ENCODE measurements at places on chromosomes 4 and X.

DNA sequence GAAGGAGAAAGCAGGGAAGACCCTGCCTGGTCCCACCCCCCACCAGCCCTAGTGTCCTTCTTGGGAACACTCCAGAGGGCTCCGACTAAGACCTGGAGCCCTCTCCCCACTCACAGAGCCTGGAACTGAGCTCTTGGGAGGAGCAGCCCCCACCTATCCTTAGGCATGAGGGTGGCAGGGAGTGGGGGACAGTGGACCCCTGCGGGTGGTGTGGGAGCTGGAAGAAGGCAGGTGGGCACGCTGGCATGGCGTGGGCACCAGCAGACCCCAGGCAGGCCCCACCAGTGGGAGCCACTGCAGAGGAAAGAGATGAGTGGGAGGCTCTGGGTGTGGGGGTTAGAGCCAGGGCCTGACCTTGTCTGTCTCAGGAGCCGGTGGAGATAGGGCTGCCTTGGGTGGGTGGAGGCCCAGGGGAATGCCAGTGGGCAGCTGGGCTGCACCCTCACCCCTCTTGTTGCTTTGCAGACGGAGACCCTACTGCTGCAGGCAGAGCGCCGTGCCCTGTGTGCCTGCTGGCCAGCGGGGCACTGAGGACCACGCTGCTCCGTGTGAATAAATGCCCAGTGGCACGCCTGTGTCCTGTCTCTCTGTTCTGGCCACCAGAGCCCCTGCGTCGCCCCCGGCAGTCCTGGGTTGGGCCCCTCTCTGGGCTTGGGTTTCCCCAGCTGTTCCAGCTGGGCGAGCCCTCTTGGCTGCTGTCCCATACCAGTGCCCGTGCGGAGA is 15.6 kb upstream of the NAT8L start:
- DNase-seq, result no peak

DNA sequence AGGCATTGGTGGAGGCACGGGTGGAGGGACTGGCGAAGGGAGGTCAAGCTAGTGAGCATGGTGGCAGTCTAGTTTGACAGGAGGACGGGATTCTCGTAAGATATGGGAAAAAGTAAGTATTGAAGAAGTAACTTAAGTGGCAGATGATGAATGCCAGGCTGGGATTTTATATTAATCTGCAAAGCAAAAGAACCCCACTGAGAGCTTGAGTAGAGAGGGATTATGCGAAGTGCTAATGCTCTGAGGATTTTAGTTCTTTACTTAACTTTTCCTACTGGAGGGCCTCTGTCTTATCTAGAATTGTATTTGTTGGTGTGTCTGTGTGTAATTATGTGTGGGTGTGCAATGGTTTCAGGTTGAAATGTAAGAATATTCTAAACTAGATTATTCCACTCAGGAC is 327.9 kb downstream of the FAT4 start:
- no peak for DNase-seq

GRCh38 chrX:17566740-17567139 is 170.6 kb upstream of the SCML1 start:
- DNase-seq, result no peak

DNA sequence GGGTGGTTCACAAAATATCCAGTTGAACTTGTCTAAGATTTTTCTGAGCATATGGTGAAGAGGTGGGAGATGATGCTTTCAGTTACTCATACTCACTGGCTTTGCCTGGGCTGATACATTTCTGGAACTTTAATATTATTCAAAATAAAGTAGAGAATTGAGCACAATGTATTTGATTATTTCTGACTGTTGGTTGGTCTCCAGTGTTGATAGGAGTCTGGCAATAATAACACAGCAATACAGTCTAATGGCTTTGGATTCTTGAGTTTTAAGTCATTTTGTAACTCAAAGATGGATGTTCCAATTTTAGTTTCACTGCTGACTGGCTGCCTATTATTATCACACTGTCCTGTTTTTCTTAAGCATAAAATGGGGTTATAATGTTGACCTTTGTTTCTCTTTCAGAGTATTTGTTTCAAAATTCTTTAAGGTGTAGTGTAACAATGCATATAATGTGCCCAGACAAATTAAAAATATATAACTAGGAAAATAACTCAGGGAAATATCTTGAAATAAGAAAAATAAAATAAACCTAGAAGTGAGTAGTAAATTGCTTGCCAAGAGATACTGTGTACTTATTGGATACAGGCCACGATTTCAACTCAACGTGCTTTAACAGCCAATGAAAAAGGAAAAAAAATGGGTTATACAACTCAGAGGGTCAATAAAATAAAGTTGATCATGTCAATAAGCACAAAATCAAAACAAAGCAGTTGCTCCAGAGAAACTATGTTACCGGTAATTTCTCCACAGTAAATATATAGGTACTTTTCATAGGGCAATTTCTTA is 99.0 kb downstream of the ARSJ start:
- DNase-seq, result no peak

DNA sequence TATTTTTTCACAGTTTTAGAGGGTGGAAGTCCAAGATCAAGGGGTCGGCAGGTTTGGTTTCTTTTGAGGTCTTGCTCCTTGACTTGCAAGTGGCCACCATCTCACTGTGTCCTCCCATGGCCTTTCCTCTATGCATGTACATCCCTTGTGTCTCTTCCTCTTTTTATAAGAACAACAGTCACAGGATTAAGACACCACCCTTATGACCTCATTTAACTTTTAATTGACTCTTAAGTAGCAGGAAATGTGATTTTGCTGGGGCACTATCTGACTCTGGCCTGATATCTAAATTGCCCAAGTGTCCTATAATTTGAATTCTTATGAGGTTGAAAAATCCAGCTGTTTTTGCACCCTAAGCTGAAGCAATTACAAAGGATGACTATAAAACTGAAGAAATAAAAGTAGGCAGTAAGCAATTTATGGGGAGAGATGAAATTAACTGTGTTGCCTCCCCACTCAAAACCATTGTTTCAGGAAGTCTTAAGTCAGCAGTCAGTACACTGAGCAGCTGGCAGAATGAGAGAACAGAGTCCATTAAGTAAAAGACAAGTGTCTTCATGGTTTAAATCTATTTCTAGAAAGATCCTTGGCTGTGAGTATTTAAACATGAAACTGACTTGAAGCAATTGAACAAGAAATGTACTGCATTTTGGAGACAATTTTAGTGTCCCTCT is 601.3 kb downstream of the SPRY1 start:
- no peak for DNase-seq

DNA sequence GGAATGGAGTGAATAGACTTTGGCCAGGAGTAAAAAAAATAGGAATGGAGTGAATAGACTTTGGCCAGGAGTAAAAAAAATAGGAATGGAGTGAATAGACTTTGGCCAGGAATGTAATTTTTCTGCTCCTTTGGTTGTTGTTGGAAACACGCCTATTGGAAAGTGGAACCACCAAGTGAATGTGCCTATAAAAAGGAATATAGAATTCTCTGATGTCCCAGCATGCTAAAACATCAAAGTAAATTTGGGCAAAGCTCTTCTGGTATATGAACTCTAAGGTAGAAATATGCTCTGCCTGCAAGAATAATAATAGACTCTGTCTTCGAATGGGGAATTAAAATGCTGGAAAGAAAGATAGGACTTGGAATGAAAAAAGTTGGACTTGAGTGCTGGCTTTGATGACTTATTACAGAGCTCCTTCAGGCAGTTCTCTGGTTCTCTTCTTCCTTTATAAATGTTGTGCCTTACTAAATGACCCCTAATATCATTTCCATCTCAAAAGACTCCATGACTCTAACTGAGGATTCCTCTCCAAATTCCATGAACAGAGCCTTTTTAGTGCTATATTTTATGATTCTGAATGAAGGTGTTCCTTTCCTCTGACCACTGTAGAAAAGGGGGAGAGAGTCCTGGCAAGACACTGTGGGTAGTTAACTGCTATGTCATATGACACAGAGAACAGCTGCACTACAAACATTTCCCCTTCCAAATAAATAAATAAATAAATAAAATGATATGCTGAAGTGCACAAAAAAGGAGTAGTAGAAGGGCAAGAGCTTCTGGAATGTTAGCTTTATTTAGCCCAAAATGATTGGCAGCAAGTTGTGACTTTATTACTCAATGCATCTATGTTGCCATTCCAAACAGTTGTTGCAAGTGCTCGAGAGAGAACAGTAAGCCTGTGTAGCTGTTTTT is 13.5 kb upstream of the GBA3 start:
- no peak for DNase-seq

- DNase-seq, result no peak
Observed at GRCh38 chr4:76275486-76276124, 24.1 kb downstream of the FAM47E start.

- DNase-seq, result no peak
Observed at GRCh38 chrX:130385520-130385919, at the start of gene GPR119. Gene GPR119, minus strand, starts transcription at chrX:130385674. Its CDS starts 227 bp downstream, at chrX:130385447.

DNA sequence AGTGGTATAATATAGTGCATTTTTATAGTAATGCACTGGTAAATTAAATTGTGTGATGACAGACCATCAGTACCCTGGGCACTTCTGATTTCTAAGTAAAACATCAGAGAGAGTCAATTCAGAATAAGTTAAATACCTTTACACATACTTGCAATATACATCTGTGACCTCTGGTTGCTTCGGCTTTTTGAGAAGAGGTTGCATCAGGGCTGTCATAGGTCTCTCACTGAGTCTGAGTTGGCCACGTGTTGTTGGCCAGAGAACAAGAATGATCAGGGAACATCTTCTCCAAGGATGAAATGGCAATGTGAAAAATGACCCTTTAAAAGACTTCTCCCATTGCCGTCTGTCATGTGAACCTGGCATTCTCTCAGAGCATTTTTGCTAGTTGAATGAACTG is 36.9 kb upstream of the PUDP start:
- no peak for DNase-seq

- DNase-seq, result no peak
Observed at GRCh38 chrX:149467461-149467860, 37.6 kb downstream of the IDS start.

DNA sequence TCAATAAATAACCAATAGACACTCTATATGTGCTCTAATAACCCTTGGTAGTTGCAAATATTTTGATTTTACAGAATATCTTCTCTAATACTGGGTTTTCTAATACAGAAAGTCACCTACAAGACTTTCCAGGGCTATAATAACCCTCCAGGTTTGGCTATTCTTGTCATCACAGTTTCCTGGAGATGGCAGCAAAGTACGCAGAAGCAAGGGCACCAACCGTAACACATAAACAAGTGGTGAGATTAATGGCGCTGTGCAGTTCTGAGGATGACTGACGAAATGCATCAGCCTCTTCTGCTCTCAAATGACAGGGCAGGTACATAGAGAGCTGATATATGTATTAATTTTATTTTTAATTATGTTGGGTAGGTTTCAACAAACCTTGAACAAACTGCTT is 122.4 kb downstream of the C4orf33 start:
- DNase-seq, result no peak

GRCh38 chr4:129455482-129455881 is 359.5 kb downstream of the C4orf33 start:
- DNase-seq, result no peak

DNA sequence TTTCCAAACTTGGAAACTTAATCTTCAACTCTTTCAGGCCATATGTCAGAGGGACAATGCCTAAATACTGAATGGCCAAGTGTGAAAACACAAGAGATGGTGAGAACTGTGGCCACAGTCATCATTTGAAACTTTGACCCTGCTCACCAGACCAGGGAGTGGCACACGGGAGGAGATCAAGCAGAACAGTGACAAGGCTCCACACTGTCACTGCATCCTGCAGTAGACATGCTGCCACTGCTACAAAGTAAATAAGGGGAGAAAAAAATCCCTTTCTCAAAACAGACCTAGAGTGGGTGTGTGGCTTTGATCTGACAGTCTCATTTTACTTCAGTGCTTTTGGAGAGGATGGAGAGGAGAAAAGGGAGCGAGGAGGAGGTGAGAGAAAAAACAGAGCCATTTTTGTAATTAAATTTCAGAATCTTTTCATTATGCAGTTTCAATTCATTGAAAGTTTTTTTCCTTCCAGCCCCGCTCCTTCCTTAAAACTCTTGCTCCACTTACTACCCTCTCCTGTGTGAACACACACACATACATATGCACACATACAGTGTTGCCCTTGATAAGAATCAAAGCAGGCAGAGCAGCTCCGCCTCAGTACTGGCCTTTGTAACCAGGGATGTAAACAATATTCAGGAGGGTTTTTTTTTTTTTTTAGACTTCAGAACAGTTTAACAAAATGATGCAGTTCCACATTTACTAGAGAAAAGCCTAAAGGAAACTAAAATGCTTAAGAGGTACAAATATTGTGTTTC is 34.4 kb downstream of the NEXMIF start:
- no peak for DNase-seq

DNA sequence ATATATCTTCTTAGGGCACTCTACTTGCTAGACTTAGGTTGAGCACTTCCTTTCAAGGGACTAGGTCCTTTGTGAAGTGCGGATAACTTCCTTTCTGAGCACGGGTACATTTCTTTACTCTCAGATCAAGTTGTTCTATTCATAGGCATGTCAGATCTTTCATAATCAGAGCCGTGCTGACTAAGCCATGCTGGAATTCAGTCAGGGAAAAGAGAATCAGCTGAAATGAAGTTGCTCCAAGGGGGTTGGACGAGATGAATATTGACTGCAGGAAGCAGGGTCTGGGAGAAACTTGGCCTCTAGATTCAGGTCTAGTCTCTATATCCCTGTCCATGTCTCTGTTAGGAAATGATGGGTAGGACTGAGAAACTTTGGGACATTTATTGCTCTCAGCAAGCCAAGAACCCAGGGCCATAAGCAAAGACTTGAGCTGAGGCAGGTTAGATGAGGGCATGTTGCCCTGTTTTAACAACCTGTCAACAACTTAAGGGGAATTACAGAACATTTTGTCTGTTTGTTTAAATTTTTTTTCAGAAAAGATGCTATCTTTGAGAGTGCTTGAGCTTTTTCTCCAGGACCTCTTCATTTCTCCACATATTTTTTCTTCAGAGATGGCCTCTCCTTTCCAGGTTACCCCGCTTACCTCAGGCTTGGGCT is 28.3 kb downstream of the AREG start:
- no peak for DNase-seq

GRCh38 chrX:21932292-21933002 is 8.1 kb upstream of the SMS start:
- DNase-seq, result peak; percentile 44

DNA sequence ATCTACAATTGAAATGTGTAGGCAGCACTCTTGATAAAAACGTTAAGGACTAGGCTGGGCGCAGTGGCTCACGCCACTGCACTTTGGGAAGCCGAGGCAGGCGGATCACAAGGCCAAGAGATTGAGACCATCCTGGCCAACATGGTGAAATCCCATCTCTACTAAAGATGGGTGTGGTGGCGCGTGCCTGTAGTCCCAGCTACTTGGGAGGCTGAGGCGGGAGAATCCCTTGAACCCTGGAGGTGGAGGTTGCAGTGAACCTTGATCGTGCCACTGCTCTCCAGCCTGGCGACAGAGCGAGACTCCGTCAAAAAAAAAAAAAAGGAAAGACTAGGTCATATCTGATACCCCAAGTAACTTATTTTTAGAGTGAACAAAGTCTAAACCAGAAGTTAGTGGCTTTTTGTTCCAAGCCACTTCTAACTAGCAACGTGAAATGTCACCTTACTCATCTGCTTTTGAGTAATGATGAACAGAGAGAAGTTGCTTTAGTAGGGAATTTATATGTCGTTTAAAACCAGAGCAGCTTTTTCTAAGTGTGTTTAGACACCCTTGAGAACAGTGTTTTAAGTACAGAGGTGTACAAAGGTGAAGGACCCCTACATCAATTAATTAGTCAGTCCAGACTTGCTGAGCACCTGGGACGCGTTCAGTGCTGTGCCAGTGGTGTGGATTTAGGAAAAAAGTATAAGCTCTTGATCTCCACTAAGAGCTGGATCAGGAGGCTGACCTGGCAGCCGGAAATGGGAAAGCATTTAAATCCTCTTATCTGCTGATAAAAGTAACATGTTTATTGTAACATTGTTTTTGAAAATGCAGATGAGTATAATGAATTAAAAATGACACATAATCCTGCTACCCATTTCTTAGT is 23.5 kb downstream of the SPRY1 start:
- peak; percentile 17 for DNase-seq
